ENCODE measurements at places on chromosomes 6 and 20. TPM values are rescaled to one million over a fixed set of nuclear protein-coding genes. Genes with fewer than 3 reads are reported as not detected.

- no peak for DNase-seq
Measured at GRCh38 chr6:50610562-50610961, 102.8 kb upstream of the TFAP2D start.

The KCNK16 gene
- not detected for total RNA-seq

The PDYN gene
- total RNA-seq: not detected

The C4B gene
- total RNA-seq: 0.54 TPM

GRCh38 chr20:24102290-24102689 lies 113.7 kb upstream of the GGTLC1 start:
- DNase-seq: no peak

The COL19A1 gene
- under 0.01 TPM for total RNA-seq
